ENCODE measurements at places on chromosomes 3 and 15.

- DNase-seq = no peak
These were observed 65.4 kb downstream of the AQP9 start for GRCh38 chr15:58203537-58203936.

GRCh38 chr15:87939848-87940457, 316.6 kb downstream of the NTRK3 start:
- DNase-seq = no peak

DNA sequence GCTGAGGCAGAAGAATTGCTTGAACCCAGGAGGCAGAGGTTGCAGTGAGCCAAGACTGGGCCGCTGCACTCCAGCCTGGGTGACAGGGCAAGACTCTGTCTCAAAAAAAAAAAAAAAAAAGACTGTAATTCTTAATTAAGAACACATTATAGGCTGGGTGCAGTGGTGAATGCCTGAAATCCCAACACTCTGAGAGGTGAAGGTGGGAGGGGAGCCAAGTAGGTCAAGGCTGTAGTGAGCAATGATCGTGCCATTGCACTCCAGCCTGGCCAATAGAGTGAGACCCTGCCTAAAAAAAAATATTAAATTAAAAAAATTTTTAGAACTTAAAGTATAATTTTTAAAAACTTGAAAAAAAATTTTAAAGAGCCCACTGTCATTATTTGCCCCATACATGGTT, 13.4 kb upstream of the ARPIN start:
- no peak for DNase-seq

DNA sequence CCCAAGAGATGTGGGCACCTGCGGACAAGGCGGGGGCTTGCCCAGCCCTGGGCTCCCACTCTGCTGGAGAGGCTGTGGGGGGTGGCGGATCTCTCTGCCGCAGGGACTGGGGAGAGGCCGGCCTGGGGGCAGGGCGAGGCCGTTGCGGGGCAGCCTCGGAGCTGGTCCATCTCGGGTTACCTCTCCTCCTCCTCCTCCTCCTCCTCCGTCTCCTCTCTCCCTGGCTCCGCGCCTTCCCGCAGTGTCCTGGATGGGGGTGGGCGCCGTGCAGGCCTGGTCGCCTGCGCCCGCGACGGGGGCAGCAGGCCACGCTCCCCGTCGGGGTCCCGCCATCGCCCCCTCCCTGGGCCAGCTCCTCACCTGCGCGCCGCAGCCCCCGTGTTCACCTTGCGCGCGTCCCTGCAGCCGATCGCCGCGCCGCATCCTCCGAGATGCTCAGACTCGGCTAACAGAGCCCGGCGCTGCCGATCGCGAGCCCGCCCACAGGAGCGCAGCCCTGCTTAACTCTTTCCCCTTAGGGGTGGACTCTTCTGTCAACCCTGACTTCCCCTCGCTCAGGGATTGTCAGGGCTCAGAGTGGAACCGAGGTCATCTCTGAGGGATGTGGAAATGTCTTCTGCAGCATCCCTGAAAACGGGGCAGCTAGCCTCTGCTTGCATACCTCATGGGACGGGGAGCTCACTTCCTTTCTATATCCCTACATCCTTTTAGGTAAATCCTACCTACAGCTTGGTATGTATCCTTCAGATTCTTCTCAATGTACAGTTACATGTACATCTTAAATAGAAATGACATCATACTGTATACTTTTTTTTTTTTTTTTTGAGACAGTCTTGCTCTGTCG, at the start of gene PRRT3:
TSS of gene PRRT3 (minus strand) at position 447 of the 844 bp plus-strand sequence. CDS start 2,293 bp downstream, outside the sequence.
- DNase-seq = peak; percentile 71

DNA sequence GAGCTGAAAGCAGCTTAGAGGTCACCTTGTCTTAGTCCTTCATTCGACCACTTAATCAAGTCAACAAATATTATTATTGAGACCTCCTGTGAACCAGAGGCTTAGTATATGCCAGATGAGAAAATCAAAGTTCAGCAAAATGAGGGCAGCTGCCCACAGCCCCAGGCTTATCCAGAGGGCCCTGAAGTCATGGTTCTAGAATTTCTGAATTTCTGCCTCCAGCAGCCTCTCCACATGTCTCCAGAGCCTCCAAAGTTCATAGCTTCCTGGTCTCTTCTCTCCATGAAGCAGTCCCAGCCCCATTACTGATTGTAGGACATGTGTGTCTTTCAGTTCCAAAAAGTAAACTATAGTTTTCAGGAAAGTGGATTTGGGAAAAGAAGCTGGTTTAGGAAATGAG, 96.9 kb upstream of the TSC22D2 start:
- no peak for DNase-seq

GRCh38 chr3:129605922-129606635, 397 bp downstream of the PLXND1 start:
- peak; percentile 49 for DNase-seq

GRCh38 chr15:47129033-47129432, 588.3 kb upstream of the SEMA6D start:
- no peak for DNase-seq

DNA sequence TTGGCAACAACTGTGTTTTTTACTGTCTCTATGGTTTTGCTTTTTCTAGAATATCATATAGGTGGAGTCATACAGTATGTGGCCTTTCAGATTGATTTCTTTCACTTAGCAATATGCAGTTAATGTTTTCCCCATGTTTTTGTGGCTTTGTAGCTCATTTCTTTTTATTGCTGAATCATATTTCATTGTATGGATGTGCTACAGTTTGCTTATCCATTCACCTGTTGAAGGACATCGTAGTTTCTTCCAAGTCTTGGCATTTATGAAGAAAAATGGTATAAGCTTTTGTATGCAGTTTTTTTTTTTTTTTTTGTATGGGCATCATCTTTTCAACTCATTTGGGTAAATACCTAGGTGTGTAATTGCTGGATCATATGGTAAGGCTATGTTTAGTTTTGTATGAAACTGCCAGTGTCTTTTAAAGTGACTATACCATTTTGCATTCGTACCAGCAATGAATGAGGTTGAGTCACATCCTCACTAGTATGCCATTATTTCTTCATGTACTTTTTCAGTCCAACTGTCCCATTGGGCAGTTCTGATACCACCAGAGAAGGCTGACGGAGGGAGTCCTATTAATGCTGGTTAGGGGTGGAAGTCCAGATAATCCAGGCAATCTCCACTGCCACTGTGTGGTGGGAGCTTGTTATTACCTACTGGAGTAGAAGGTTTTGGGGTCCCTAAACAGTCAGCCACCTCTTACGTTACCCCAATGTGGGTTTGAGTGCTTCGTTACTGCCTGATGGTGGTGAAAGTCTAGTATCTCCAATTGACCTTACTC, 210.5 kb downstream of the DOCK3 start:
- no peak for DNase-seq

DNA sequence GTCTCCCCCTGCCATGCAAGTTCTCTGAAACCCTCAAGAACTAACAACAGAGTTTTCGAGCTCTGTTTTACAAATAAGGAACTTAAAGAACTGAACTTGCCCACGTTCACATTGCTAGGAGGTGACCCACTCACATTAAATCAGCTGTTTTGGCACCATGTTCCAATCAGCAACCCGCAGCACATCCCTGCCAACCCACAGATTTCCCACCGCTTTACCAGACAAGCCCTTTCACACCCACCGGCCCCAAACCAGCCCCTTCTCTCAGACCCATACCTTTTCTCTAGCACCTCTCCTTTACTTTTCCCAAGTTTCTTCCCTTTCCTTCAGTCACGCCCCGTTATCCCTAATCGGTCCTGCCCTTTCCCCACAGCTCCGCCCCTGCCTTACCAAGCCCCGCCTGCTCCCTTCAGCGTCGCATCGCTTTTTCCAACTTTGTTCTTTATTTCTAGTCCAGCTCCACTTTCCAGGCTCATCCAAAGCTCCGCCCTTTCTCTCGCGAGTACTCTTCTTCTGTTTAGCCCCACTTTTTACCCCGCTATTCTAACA, 804 bp upstream of the BRPF1 start:
- DNase-seq = no peak

- peak; percentile 73 for DNase-seq
These were observed at the start of gene CACNA2D2 for GRCh38 chr3:50503504-50504342. Gene CACNA2D2, minus strand, starts transcription at chr3:50503634. Its CDS starts 211 bp downstream, at chr3:50503423.

DNA sequence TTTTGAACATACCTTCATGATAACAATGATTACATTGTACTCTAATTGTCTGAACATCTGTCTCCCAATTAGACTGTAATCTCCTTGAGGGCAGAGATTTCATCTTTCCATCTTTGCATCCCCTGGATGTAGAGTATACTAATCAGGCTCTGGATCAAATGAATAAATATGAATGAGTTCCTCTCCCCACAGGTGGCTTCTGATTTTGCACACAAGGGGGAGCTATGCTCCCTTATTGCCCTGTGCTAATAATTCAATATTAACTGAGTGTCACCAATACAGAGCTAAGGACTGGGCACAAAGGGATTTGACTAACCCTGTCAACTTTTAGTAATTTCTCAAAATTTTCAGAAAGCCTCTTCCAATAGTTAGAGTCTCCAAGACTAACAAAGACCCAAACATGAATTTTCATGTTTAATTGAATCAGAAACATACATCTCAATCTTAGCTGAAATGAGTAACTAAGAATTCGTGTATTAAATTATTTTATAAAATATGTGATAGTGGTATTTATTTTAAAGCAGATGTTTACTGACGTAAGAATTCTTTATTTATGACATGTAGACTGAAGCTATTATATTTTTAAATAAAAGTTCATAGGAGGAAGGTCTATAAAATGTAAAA, 3.0 kb downstream of the DUOXA1 start:
- DNase-seq = no peak

GRCh38 chr3:108838436-108838835, 15.8 kb downstream of the TRAT1 start:
- DNase-seq = no peak

- DNase-seq = peak; percentile 8
These were observed 325.0 kb upstream of the CFAP20DC start for GRCh38 chr3:59374818-59375211.

DNA sequence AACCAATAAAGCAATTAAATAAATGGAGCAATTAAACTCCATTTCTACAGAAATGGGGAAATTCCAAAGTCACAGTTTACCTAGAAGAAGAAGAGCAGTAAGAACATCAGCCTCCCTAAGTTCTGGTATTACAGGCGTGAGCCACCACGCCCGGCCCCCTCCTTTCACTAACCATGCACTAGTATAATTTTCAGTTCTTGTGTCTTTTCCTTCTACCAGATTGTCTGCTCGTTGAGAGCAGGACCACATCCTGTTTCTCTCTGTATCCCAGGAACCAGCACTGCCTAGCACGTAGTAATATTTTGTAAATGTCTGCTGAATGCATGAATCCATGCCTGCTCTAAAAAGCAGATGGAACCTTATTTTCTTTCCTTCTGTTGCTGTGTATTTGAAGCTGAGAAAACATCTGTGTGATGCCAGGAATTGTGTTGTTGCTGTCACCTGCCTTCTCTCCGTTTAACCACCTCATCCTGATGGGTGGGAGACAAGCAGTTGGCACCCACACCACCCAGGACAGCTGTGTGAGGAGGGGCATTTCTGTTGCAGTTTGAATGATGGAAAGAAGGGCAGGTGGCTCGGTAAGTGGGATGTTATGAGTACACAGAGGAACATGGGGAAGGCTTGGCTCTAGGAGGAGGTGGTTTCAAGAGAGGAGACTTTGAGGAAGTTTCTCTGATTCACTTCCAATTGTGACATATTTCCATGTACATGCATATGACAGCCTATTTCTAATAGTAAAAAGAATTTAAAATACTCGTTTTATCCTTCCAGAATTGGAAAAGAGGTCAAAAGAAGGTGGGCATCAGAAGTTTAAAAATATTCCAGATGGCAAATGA, 30.1 kb downstream of the PXYLP1 start:
- no peak for DNase-seq

GRCh38 chr3:153927107-153927506, 194.1 kb upstream of the ARHGEF26 start:
- DNase-seq = no peak

All from T47D (cell line).